ENCODE measurements at places on chromosomes 7 and 10.
A peak's percentile ranks its signal among the peaks of the same experiment; 100 is the strongest.

DNA sequence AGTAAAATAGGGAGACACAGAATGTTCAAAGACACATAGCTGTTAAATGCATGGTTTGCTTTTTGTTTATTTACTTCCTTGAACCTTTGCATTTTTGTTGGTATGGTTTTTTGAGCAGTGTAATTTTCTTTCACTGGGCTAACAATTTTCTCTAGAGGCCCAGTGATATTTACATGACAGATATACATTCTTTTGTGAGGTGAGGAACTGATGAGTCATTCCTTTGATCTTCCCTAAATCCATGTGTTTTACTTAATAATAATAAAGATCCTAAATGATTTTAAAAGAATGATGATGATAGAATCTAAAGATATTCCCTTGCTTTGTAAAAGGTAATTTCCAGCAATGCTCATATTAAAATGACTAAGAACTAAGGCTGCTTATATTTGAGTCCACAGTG, 188.5 kb upstream of the ANK3 start:
- no peak overlapping the region for H3K27ac ChIP-seq
- no peaks in the 10 kb centered on the region for H3K27me3 ChIP-seq

DNA sequence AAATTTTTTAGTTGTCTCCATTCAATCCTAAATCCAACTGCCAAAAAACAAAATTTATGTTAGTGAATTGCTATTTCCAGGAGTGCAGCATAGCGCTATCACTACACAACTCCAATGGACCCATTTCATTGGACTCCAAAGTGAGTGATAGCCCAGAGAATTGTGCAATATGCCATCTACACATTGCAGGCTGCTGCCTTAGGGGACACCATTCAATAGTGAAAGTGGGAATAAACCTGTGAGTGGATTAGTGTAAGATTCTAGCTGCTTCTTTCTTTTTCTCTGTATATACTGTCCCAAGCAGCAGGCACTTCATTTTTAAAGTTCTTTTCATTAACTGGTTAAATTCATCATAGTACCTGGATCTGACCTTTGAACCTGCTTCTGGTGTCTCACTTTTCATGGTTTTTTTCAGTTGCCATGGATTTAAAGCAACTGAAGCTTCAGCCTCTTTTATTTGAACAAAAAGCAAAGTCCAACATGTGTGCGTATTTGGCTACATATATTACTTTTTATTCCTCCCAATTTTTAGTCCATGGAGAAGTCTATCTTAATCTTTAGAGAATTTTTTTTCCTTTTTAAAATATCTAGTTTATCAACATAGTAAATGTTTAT, 97.3 kb downstream of the DGKB start:
- no peaks in the 10 kb centered on the region for H3K36me3 ChIP-seq
- H3K4me1 ChIP-seq, result no peaks in the 10 kb centered on the region
- no peak overlapping the region for H3K4me3 ChIP-seq

GRCh38 chr10:123318516-123318915, 164.3 kb downstream of the BUB3 start:
- DNase-seq, result no peak
- no peak overlapping the region for H3K4me3 ChIP-seq
- no peaks in the 10 kb centered on the region for H3K4me1 ChIP-seq
- no peak overlapping the region for H3K27ac ChIP-seq

DNA sequence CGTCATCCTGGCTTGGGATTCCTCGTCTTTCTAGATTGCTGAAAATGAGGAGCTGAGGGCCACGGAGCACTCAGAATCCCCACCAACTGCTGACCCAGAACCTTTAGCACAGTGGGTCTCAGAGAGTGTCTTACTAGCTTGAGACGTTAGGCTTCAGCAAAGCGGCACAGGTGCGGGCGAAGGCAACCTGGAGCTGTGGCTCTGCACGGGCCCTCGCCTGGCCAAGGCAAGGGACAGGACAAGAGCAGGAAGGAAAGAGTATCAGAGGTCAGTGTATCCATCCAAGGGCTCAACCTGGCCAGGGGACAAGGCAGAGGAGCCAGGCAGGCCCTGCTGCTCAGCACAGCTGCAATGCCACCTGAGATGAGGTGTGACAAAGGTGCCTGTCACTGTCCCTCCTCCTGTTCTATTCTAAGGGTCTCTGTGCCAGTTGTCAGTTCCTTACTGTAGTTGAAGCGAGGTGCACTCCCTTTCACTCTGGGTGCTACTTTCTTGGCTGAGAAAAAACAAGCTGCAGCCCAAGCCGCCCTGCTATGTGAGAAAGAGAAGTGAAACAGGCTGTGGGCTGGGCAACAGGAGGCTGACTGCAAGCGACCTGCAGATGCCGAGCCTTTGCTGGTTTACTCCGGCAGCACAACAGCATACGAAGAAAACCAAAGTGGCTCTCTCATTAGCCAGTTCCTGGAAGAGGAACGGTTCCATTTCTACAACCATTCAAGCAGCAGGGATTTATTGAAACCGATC, 33.3 kb upstream of the KDM7A start:
- no peaks in the 10 kb centered on the region for H3K36me3 ChIP-seq
- no peaks in the 10 kb centered on the region for H3K4me1 ChIP-seq
- no peak for DNase-seq

DNA sequence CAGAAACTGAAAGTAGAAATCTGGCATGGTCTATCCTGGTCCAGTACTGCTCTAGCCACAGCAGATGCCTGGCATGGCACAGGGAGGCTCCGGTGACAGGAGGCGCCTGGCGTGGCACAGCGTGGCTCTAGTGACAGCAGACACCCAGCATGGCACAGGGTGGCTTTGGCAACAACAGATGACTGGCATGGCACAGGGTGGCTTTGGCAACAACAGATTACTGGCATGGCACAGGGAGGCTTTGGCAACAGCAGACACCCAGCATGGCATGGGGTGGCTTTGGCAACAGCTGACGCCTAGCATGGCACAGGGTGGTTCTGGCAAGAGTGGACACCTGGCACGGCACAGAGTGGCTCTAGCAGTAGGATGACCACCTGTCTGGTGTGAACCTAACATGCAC, 480.5 kb upstream of the FOXK1 start:
- H3K4me1 ChIP-seq, result no peaks in the 10 kb centered on the region
- H3K27me3 ChIP-seq, result no peaks in the 10 kb centered on the region
- no peak overlapping the region for H3K4me3 ChIP-seq
- no peaks in the 10 kb centered on the region for H3K36me3 ChIP-seq
- DNase-seq, result no peak
- H3K27ac ChIP-seq, result no peak overlapping the region

DNA sequence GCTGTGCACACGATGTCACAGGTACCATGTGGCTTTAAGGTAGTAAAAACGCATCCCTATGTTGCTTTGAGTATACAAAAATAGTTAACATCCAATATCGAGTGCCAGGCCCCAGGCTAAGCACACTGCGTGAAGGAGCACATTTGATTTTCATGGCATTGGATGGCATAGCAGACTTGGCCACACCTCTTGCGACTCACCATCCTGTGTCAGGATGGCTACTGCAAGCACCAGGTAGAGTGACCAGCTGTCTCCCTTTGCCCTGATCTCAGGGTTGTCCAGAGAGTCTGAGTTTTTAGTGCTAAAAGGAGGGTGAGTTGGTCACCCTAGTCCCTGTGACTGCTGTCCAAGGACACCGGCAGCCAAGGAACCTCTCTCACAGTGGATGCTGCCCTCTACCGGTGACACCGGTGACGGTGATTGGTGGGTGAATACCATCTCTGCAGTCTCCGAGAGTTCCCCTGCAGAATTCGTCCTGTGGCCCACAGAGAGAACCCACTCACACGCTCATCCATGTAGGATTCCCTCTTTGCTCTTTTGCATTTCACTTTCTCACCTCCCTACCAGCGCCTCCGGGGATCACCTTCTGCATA, 76.1 kb downstream of the BICC1 start:
- H3K36me3 ChIP-seq, result peaks cover 5% of the 10 kb centered on the region
- no peak for DNase-seq
- no peaks in the 10 kb centered on the region for H3K27me3 ChIP-seq
- peaks cover 2% of the 10 kb centered on the region for H3K4me1 ChIP-seq
- H3K27ac ChIP-seq, result no peak overlapping the region

DNA sequence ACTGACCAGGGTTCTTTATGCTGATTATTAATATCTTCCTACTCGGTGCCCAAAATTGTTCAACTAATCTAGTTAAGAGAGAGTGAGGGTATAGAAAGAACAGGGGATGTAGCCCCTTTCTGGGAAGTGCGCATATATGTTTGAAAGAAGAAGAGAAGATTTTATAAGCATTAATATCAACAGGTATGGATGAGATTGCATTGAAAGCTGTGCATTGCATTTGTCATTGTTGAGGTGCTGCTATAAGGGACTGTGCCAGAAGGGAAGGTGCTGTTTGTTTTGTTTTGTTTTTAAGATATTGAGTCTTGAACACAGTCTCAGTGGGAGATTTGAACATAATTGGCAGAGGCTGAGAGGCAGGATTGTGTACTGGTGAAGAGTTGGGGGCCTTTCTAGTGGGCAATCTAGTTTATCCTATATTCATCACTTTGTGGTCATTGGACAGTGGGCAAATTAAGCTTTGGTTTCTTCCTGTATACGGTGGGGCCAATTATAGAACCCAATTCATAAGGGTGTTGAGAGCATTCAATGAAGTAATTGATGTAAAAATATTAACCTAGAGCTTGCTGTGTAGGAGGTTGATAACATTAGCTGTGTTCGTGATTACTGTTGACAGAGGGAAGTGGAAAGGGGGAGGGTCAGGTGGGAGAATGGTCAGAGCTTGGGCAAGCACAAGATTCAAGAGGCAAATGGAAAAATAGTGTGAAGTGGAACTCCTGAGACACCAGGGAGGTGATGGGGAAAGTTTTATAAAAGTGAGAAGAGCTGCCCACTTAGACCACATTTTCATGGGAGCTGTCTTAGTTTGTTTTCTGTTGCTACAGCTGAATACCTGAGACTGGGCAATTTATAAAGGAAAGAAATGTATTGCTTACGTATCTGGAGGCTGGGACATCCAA, 19.9 kb upstream of the PCGF5 start:
- peaks cover 14% of the 10 kb centered on the region for H3K4me1 ChIP-seq
- no peak overlapping the region for H3K4me3 ChIP-seq
- no peak overlapping the region for H3K27ac ChIP-seq
- no peak for DNase-seq
- no peaks in the 10 kb centered on the region for H3K27me3 ChIP-seq
- H3K36me3 ChIP-seq, result no peaks in the 10 kb centered on the region

GRCh38 chr7:132355048-132355447, 221.2 kb downstream of the PLXNA4 start:
- no peak for DNase-seq
- H3K27me3 ChIP-seq, result no peaks in the 10 kb centered on the region
- H3K4me3 ChIP-seq, result no peak overlapping the region
- H3K36me3 ChIP-seq, result no peaks in the 10 kb centered on the region
- no peaks in the 10 kb centered on the region for H3K4me1 ChIP-seq

GRCh38 chr7:128697302-128697905, 25.3 kb downstream of the GARIN1A start:
- DNase-seq, result peak; percentile 44
- no peak overlapping the region for H3K27ac ChIP-seq
- H3K36me3 ChIP-seq, result no peaks in the 10 kb centered on the region
- peak overlapping the region; percentile 60 for H3K4me3 ChIP-seq

DNA sequence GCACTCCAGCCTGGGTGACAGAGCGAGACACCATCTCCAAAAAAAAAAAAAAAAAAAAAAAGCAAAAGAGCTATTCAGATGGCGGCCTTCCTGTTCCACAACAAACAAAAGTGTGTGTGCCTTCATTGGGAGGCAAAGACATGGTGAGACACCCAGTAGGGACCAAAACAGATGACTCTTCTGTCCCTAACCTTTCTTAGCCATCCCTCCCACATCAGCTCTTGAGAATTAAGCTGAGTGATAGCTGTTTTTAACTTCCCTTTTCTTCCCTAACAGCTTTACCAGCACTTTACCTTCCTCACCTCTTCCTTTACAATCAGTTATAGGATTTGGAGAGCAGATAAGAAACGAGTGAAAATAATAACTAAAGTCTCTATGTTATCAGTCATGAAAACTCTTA, 48.2 kb downstream of the ARMH3 start:
- no peak overlapping the region for H3K27ac ChIP-seq
- H3K4me3 ChIP-seq, result no peak overlapping the region
- peaks cover 4% of the 10 kb centered on the region for H3K36me3 ChIP-seq
- DNase-seq, result no peak
- no peaks in the 10 kb centered on the region for H3K27me3 ChIP-seq

GRCh38 chr7:36075561-36075960, 77.5 kb upstream of the EEPD1 start:
- no peaks in the 10 kb centered on the region for H3K4me1 ChIP-seq
- peaks cover 38% of the 10 kb centered on the region for H3K27me3 ChIP-seq
- no peak for DNase-seq
- no peaks in the 10 kb centered on the region for H3K36me3 ChIP-seq
- no peak overlapping the region for H3K4me3 ChIP-seq
- H3K27ac ChIP-seq, result no peak overlapping the region

DNA sequence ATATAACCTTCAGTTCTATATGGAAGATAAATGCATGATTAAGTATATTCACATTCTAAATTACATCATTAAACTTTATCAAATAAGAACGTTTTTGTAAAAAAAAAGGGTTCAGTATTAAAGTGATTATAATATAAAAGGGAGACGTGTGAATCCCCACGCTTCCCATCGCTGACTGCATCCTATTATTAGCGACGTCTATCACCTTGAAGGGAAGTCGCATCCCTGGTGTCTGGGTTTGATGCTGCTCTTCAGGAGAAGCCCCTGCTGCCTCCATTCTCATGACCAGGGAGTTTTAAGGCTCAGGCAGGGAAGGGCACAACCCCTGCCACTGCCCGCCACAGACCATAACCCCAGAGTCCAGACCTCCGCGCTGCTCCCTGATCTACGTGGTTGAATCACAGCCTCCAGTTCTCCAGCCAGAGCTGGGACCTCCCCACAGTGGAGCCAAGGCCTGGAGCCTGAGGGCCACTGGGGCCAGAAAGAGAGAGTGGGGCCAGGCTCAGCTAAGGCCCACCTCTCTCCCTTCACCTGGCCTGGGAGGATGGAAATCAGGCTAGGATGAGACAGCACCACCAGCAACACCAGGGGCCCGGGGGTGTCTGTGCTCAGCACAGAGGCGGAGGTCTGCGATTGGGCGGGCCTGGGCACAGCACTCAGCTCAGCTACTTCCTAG, 130.6 kb downstream of the TCERG1L start:
- no peak overlapping the region for H3K27ac ChIP-seq
- no peaks in the 10 kb centered on the region for H3K27me3 ChIP-seq
- no peaks in the 10 kb centered on the region for H3K4me1 ChIP-seq
- no peaks in the 10 kb centered on the region for H3K36me3 ChIP-seq
- DNase-seq, result no peak
- no peak overlapping the region for H3K4me3 ChIP-seq

DNA sequence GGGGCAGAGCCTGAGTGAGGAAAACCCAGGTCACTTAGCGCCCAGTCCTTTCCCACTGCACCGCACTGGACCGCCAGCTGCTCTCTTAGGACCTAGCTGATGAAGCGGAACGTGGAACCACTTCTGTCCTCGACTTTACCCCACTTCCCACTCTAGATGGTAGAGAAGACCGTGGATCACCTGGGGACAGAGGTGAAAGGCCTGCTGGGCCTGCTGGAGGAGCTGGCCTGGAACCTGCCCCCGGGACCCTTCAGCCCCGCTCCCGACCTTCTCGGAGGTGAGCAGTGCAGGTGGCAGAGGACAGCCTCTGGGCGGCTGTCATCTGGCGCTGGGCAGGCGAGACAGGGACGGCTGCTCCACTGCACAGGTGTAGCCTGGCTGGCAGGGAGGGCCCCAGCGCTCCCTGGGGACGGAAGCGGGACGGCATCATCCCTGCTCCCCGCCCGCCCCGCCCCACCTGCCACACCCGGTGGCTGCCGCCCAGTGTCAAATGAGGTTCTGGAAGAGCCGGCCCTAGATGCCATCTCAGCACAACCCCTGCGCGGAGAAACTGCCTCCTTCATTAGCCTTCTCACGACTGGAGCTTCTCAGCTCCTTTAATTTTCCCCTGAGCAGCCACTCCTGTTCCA, 11.7 kb downstream of the PLAC9 start:
- no peak for DNase-seq
- no peak overlapping the region for H3K27ac ChIP-seq
- H3K27me3 ChIP-seq, result no peaks in the 10 kb centered on the region
